Left lung (tissue), 14 donors: ENCODE measurements at places on chromosomes 7 and 10.

GRCh38 chr10:88455831-88456230 lies 127.3 kb downstream of the RNLS start:
- H3K27me3 ChIP-seq = no peaks in the 10 kb centered on the region
- no peaks in the 10 kb centered on the region for H3K36me3 ChIP-seq
- no peak overlapping the region for H3K4me3 ChIP-seq
- no peak overlapping the region for H3K27ac ChIP-seq

GRCh38 chr10:21733710-21734109 lies 199.7 kb downstream of the MLLT10 start:
- no peak overlapping the region for H3K4me3 ChIP-seq
- H3K4me1 ChIP-seq = no peaks in the 10 kb centered on the region
- H3K36me3 ChIP-seq = peaks cover 67% of the 10 kb centered on the region
- H3K27ac ChIP-seq = no peak overlapping the region
- no peaks in the 10 kb centered on the region for H3K27me3 ChIP-seq

GRCh38 chr7:8115547-8116402 lies 146.2 kb downstream of the ICA1 start:
- H3K4me3 ChIP-seq = no peak overlapping the region
- no peak overlapping the region for H3K27ac ChIP-seq
- H3K36me3 ChIP-seq = no peaks in the 10 kb centered on the region
- no peaks in the 10 kb centered on the region for H3K4me1 ChIP-seq
- DNase-seq = no peak

GRCh38 chr7:80136261-80137055 lies 1.8 kb downstream of the GNAI1 start:
- peak overlapping the region; percentile 92 for H3K27ac ChIP-seq
- peaks cover 38% of the 10 kb centered on the region for H3K27me3 ChIP-seq
- no peak for DNase-seq

- H3K4me3 ChIP-seq = no peak overlapping the region
- H3K4me1 ChIP-seq = peaks cover 2% of the 10 kb centered on the region
- H3K27me3 ChIP-seq = no peaks in the 10 kb centered on the region
- no peaks in the 10 kb centered on the region for H3K36me3 ChIP-seq
Measured at GRCh38 chr10:5614155-5614721, 52.2 kb downstream of the ASB13 start.

- no peak overlapping the region for H3K27ac ChIP-seq
- no peaks in the 10 kb centered on the region for H3K36me3 ChIP-seq
- H3K27me3 ChIP-seq = no peaks in the 10 kb centered on the region
- H3K4me3 ChIP-seq = no peak overlapping the region
Measured at GRCh38 chr10:128018236-128018635, 108.0 kb downstream of the MKI67 start.

DNA sequence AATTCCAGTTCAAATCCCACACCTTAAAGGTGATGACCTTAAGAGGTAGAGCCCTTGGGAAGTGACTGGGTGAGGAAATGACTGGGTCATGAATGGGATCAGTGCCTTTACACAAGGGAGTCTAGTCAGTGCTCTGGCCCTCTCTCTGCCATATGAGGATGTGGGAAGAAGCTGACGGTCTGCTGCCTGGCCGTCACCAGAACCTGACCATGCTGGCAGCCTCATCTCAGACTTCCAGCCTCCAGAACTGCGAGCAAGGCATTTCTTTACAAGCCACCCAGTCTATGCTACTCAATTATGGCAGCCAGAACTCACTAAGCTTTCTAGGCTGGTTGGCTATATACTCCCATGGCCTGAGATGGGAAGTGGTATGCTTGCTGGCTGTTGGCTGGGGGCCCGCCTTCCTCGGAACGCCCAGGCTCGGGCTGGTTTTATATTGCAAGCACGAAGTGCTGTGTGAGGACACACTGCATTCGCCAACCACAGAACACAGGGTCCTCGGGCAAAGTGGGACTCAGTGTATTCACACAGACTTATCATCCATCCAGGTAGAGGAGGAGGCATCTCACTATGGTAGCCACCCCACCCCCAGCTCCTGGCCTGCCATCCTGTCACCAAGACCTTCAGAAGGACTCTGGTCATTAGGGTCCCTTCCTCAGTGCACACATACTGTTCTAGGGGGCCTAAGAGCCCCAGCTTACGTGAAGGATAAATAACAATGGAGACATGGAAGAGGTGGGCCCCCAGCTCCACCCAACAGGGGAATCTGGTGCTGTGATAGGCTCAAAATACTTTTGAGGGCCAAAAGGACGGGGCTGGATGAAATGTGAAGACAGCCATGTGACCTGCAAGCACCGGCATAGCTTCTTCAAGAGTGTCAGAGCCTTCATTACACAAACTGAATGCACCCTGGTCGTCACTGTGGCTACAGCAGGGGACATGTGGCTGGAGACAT lies 49.0 kb downstream of the ZRANB1 start:
- H3K27me3 ChIP-seq = no peaks in the 10 kb centered on the region
- H3K4me3 ChIP-seq = no peak overlapping the region
- H3K4me1 ChIP-seq = no peaks in the 10 kb centered on the region

DNA sequence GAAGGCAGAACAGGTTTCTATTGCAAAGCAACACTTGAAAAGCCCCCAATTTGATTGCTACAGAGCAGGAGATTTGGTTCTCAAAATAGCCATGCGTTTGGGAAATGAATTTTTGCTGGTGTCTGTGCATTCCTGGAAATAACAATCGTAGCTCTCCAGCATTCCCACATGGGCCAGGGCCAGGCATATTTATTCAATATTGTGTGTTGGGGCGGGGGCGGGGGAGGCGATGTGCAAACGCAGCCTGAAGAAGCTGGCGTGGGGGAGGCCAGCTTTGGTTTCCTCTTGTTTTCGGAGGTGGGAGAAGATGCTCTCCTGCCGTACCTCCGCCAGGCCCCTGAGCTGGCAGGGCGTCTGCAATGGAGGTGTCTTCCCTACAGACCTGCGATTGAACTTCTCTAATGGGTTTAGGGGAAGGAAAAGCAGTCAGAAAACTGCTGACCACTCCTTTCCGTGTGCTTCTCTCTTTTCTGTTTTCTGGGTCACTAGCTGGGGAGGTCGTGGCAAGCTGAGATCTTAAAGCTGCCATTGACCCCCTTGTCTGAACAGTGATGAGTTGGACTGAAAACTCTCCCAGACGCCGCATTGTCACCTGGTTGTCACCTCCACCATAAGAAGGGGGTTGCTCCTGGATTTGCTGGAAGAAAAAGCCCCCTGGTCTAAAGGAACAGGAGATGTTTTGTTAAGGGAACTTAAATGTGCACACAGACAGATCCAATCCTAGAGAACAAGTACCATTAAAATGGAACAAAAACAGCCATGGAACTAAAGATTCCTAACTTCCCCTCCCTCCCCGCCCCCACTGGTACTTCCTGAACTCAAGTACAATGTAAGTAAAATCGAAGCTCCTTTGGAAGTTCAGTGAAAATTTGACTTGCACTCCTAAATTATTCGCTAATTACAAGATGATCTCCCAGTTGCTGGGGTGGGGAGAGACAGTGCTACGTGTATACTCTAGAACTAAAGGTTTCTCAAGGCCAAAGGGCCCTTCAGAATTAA lies 56.4 kb upstream of the HABP2 start:
- no peak for DNase-seq
- H3K36me3 ChIP-seq = no peaks in the 10 kb centered on the region
- no peaks in the 10 kb centered on the region for H3K27me3 ChIP-seq
- peaks cover 23% of the 10 kb centered on the region for H3K4me1 ChIP-seq

- H3K4me3 ChIP-seq = no peak overlapping the region
- no peaks in the 10 kb centered on the region for H3K27me3 ChIP-seq
- DNase-seq = no peak
Measured at GRCh38 chr7:26675143-26675887, 189.1 kb downstream of the SKAP2 start.

DNA sequence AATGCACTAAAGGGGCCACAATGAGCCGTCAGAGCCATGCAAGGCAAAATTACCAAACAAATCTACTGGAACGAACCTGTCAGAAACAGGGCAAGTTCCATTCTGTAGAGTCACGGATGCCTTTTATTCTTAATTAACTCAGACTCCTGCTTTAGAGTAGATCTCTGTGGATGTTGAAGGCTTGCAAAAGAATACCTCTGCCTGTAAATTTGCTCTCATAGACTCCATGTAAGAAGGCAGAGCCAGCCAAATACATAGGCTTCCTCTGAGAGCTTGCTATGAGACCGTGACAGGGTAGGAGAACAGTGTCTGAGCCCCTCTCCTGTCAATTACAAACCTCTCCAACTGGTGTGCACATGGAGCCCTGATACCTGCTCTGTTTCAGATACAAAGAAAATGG lies 787.9 kb upstream of the POM121L12 start:
- H3K27me3 ChIP-seq = no peaks in the 10 kb centered on the region
- no peaks in the 10 kb centered on the region for H3K36me3 ChIP-seq
- H3K4me1 ChIP-seq = no peaks in the 10 kb centered on the region
- no peak overlapping the region for H3K27ac ChIP-seq

DNA sequence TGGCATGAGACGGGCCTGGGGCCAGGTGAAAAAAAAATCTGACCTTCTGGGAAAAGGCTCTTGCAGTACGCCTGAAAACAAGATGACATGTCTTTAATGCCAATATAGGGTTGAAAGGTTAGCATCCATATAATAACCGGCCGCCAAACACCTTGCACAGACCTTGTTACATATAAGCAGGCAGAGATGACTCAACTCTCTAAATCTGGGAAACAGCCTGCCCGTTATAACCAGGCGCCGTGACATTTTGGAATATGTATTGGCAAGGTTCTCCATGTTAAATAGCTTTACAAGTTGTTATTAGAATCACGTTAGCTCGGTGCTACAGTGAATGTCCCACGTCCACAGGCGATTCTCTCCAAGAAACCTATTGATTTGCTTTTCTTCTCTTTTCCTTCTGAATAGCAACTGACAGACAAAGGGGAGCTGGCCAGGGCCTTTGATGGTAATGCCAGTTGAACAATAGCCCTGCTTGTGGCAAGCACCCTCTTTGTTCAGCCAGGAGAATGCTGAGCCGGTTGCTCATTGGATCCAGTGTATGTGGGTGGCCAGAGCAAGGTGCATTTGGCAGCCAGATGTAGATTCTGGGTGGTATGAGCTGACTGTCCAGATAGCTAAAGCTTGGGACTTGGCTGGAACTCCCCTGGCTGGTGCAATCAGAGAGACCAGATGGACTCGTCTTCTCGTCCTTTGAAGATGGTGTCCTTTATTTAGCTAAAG lies 80.1 kb upstream of the AUTS2 start:
- H3K27me3 ChIP-seq = no peaks in the 10 kb centered on the region

GRCh38 chr10:47030191-47030703 lies 119.0 kb downstream of the PTPN20 start:
- no peak overlapping the region for H3K27ac ChIP-seq
- H3K36me3 ChIP-seq = no peaks in the 10 kb centered on the region
- no peaks in the 10 kb centered on the region for H3K4me1 ChIP-seq
- no peak overlapping the region for H3K4me3 ChIP-seq
- peak; percentile 54 for DNase-seq

DNA sequence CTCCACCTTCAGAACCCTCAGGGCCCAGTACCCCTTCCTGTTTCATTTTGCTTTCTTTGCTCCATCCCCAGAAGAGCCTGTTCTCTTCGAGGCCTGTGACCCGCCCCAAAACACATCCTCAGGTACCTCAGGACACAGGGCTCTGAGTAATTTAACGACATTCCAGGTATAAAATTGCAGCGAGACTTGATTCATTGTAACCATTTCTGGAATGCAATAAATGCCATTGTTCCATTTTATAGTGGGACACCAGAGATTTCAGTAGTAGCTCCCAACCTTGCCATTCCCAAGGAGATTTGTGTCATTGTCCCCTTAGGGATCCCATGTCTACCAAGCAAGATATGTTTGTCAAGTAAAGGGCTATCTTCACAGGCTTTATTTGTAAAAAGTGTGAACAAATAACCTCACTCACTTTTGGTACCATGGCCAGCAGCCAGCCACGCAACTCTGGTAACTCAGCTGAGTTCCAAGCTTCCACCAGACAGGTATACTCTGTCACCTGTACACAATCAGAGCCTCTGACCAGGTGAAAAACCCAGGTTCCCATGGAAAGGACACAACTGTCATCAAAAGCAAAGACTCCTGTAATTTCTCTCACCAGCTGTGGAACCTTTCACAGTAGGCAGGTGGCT lies 441.3 kb downstream of the PLXNA4 start:
- H3K36me3 ChIP-seq = no peaks in the 10 kb centered on the region
- DNase-seq = no peak
- H3K4me3 ChIP-seq = no peak overlapping the region
- H3K27ac ChIP-seq = no peak overlapping the region
- H3K27me3 ChIP-seq = no peaks in the 10 kb centered on the region

GRCh38 chr7:114622221-114622620 lies 207.6 kb downstream of the FOXP2 start:
- no peaks in the 10 kb centered on the region for H3K36me3 ChIP-seq
- H3K27me3 ChIP-seq = no peaks in the 10 kb centered on the region
- H3K4me3 ChIP-seq = no peak overlapping the region
- no peak for DNase-seq

GRCh38 chr7:69813637-69814240 lies 215.5 kb downstream of the AUTS2 start:
- H3K27me3 ChIP-seq = no peaks in the 10 kb centered on the region
- DNase-seq = no peak
- peaks cover 8% of the 10 kb centered on the region for H3K4me1 ChIP-seq
- no peak overlapping the region for H3K4me3 ChIP-seq
- H3K36me3 ChIP-seq = no peaks in the 10 kb centered on the region
